ENCODE measurements at places on chromosomes 3 and 15. TPM values are rescaled to one million over a fixed set of nuclear protein-coding genes. Genes with fewer than 3 reads are reported as not detected.

The GHSR gene
- not detected for total RNA-seq

The CCR3 gene
- total RNA-seq: 0.19 TPM

The PIF1 gene
- 0.83 TPM for total RNA-seq

The SCAANT1 gene
- total RNA-seq: not detected

The NOX5 gene
- 0.05 TPM for total RNA-seq

The CLDN16 gene
- 1.3 TPM for total RNA-seq

The TERC gene
- total RNA-seq: not detected

The C3orf20 gene
- total RNA-seq: 0.17 TPM

The MEIS2 gene
- total RNA-seq: 6.7 TPM

The CADPS gene
- total RNA-seq: not detected

The CSPG4 gene
- 28.5 TPM for total RNA-seq

All from mammary epithelial cell (primary cell).